ENCODE measurements at places on chromosomes 1 and 21.

DNA sequence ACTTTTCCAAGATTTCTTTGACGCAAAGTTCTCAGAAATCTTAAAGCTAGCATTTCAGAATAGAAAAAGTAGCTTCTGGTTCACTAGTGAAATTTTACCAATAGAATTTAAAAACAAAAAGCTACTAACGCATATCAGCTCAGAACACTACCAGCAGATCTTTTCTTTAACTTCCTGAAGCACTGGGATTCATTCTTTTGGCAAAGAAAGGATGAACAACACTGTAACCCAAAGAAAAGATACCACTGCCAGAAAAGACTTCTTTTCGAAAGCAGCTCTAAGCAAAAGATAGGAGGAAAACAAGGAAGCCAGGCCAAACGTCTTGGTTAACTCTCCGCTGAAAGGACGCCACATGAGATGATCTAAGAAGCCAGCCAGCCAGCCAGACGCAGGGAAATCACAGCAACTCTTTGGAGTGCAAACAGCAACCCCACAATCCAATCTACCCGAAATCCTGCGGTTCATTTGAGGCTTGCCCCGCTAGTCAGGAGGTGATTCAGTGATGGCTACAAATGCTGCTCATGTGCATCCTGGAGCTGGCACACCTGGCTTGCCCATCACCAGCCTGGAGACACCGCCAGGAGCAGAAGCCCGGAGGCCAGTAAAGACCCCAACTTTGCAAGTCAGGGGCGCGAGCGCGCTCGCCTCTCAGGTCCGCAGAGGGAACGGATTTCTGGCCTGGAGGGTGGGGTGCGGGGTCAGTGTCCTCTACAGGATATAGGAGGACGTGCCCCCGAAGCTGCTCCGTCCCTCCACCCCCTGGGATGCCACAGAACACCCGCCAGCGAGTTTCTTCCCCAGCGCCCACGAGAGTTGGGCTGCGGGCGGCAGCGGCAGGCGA is 812 bp downstream of the NBPF1 start:
- no peak for DNase-seq

DNA sequence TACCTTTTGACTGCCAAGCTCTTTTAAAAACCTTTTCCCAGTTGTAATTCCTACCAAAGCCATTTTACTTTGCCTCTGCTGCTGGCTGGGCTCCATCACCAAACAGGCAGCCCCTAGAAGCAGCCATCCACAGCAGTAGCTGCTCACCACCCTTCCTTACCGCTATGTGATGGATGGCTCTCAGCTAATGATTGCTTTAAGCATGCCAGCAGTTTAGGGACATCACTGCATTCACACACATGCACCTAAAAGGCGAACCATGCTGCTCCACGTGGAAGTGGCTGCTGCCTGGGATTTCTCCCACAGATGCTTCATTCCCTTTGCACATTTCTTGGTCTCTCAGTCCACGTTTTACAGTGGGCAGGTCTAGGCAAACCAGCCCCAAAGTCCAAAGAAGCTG is 46.3 kb upstream of the PDE9A start:
- no peak for DNase-seq

- no peak for DNase-seq
These were observed 67.1 kb upstream of the GCLM start for GRCh38 chr1:93976291-93976690.

DNA sequence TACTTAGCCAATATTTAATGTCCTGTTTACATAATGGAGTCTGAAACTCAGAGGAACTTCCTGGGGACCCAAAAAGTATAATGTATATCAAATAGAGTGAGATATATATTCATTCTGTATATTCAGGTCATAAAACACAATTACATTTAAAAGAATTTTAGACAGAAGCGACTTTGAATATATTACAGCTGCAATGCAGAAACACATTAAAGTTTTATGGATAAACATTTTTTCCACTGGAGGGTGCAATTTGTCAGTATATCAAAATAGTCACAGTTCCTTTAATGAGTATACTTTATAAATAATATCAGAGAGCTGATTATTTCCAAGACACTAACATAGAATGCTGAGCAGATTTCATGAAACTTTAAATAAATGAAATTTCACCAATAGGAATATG is 43.9 kb upstream of the CRB1 start:
- no peak for DNase-seq

GRCh38 chr1:76225526-76225925 is 151.0 kb downstream of the ST6GALNAC3 start:
- DNase-seq, result no peak

- no peak for DNase-seq
These were observed 133.2 kb upstream of the BARHL2 start for GRCh38 chr1:90850181-90850897.

DNA sequence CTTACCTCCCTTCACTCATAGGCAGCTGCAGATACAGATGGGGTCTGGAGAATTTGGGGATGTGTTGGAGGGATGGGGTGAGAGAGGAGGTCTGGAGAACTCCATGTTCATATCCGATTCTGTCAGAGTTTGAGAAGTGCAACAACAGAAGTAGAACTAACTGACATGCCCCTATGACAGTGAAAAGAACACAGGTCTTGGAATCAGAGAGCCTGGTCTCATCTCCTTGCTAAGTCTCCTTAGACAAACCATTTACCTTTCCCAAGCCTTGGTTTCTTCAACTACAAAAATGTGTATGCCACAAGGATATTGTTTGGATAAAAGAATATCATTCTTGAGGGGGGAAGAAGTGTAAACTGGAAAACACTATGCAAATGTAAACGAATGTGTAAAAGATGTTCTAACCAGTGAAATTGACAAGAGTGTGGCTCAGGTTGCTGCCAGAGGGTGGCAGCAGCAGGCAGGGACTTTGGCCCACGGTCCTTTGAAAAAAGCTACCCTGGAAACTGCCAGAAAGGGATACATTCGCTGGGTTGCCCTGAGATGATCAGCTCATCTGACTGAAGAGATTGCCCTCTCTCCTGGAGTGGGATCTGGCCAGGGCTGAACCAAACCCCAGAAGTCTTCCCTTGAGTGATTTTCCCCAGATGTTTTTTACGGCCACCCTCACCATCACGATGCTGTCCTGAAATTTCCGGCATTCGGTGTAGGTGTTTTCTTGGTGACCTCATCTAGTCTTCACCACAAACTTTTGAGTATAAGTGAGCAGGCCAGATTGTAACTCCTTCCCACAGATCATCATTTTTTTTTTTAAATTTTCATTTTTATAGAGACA is 17.0 kb upstream of the CD2 start:
- no peak for DNase-seq

DNA sequence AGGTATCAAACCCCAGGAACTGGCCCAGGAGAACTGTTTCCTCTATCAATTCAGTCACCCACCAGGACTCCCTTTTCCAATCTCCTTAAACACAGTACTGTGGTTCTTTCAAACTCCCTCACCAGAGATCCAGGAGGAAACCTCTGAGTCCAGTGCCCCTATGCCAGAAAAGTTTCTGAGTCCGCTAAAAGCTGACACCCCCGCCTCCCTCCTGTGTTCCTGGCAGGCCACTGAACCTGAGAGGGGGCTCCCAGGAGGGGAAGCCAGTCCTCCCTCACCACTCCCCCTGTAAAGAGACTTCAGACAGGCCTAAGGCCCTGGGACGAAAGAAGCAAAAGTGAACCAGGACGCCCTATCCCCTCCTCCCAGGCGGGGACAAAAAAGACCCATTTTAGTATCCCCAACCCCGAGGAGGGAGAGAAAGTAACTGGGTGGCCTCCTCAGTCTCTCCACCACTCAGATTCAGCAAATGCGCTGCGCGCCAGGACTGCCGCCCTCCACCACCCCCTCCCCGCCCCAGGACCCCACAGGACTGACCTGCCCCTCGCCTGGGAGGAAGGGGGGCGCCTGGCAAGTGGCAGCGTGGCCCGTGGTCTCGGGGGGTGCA is 624 bp downstream of the SLC41A1 start:
- DNase-seq, result no peak

DNA sequence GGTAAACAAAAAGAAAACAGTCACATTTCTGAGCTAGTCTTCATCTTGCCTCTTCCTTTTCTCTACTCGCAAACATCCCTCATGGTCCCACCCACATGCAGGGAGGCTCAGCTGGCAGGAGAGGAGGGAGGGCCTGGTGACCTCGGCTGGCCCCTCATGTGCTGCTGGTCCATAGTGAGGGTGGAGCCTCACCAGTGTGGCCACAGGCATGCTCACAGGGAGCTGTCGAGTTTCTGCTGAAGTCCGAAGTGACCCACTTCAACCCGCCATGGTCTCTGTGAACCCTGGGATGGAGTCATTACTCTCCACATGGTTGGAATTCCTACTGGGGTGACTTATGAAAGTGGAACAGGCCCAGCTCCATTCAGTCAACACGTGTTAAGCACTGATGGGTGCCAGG is 253.4 kb downstream of the RHOU start:
- no peak for DNase-seq

GRCh38 chr21:22885079-22885478 is 1886.9 kb downstream of the NCAM2 start:
- DNase-seq, result no peak

DNA sequence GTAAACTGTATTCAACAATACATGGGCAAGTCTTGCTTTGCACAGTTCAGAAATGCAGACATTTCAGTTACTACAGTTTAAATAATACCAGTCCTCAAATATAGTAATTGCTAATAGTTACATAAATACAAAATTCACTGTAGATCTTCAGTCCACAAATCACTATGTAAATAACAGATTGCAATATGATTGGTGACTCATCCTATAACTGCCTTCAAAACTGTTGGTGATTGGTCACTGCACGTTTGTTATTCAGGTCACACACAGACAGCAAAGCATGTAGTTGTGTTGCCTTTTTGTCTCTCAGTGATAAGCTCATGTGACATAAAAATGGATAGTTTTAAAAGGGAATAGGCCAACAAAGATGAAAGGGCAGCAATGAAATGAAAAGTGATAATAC is 186.5 kb upstream of the CTTNBP2NL start:
- DNase-seq, result no peak

GRCh38 chr1:159829822-159830465 is 3.3 kb downstream of the SLAMF8 start:
- no peak for DNase-seq

DNA sequence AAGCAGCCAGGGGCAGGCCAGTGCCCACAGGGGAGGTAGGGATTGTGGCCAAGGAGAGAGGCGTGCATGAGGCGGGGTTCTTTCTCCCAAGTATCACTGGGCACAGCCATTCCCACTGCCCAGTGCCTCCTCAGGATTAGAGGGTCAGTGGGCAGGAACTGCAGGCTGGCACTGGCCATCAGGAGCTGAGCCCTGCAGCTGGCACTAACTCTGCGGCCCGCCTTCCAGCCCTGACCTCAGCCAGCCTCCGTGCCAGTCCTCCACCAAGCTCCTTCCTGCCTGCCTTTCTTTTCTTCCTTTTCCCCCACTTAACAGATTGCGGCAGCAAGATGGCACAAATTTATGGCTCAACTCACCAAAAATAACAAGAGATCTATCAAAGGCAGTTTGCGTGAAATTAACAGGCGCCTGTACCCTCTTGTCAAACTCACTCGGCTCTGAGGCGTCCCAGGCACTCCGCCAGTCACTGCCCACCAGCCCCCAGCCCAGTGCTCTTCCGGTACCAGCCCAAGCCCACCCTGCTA is 11.1 kb downstream of the ADGRB2 start:
- DNase-seq, result no peak

DNA sequence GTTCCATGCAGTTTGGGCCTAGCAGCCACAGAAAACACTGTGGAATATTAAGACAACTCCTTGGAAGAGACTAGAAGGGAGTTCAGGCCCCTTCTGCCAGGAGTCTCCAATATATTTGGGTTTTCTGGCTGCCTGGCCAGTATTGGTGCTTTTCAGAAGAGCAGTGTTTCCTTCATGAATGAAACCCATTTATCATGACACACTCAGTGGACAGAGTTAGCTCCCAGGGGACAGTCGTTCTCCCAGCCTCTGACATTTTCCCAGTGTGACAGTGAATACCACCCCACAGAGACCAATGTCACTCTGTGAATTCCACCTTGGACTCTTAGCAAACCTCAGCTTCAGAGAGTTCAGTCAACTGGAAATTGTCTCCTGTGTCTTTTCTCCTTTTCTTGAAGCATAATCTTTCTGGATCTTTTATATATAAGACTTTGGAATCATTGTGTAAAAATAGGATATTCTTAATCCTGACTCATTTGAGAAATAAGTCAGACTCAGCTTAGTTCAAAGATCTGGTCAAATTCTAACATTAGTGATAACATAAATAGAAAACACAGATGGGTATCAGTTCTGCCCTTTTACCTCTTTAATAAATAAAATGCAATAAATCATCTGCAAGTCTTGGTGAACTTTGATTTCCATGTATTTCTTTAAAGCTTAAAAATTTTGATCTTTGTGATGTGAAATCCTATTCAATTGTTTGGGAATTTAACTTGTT is 40.4 kb downstream of the GNG12 start:
- no peak for DNase-seq

GRCh38 chr1:200317236-200317635 is 92.6 kb downstream of the ZNF281 start:
- DNase-seq, result no peak

DNA sequence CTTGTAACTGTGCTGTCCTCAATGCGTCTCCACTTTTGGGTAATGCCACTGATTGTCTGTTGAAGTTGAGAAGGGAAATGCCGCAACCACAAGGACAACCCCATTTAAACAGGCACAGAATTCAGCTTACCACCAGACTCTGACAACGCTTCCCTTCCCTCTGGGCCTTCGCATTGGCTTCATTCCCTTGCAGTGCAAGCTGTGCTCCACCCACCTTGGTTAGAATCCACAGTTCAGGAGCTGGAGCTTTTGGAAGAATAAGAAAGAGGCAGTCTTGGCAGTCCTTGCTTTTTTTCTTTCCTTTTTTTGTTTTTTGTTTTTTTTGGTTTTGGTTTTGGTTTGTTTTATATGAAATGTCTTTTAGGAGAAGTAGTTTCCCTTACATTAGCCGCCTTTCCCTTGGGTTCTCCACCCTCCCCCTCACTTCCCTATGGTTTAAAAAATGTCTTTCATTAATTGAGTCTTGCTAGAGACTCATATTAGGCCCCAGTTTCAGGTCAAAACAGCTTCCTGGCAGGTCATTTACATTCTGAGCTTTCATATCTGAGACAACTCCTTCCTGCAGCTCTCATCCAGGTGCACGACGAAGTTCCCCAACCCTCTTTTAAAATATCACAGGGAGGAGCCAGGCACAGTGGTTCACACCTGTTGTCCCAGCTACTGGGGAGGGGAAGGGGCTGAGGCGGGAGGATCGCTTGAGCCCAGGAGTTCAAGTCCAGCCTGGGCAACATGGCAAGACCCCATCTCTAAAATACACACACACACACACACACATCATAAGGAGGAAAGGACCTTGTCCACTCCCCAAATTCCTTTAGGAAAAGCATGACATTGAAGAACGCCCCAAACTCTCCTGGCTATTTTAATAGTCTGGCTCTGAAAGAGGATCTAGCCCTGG is 20.7 kb upstream of the LAX1 start:
- no peak for DNase-seq

All from iPS DF 19.7 (cell line).